HT-29 (cell line): ENCODE measurements at places on chromosomes 1 and 21. TPM values are rescaled to one million over a fixed set of nuclear protein-coding genes. Genes with fewer than 3 reads are reported as not detected.

DNA sequence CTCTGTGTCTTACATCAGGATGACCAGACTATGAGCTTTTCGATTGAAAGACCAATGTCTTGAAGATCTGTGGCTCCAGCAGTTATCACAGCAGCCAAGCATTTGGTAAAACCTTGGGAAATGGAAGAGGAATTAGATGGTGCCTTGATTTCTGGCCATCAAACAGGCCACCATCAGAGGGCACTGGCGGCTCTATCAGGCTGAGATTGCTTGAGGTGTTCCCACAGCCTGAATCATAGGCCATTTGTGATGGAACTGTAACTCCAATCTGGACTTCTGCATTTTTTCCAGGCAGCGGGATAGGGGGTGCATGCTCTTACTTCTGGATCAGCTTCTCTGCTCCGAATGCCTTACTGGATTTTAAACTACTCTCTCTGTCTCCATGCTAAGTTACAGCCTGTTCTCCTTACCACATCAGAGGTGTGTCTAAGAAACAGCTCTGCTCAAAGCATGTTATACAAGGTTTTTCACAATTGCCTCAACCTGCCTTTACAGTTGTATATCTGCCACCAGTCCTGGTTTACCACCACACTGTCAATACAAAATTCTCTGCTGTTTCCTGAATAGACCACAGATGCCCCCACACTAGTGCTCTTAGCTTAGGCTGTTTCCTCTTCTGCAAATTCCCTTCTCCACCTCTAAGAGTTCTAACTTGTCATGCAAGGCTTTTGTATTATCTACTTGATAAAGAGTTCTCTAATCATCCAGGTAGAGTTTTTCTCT, 180.9 kb downstream of the PTGER3 start:
- DNase-seq, result peak; percentile 12

Gene NR1I3
- not detected in 2 replicates for total RNA-seq

DNA sequence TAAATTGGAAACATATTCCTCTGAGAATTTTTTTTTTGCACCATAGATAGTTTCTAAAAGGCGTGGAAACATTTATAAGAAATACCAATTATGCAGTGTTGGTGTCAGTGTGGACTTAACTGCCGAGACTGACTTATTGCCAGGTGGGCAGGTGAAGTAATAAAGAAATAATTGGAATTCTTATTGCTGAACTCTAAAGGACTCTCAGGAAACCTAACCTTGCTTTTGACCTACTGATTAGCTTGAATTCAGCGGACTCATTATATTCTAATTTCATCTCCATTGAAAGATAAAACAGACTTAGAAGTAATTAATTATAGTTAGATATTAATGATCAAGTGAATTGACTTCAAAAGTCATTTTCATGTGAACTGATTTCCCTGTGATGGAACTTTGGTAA, 26.3 kb downstream of the KCNK1 start:
- no peak for DNase-seq

DNA sequence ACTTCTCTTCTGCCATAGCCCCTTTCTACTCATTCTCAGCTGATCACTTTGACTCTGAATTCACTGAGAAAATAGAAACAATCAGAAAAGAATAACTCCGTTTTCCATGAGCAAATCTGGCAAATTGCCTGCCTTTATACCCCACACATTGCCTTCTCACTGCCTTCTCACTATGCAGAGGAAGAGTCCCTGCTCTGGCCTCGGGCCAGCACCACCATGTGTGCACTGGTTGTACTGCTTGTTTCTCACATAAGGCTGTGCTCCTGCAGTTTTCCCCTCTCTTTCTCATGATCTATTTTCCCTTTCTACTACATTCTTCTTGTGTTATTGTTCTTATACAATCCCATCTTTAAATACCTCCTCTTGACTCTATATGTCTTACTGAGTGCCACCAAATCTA, 2.3 kb upstream of the HMGCS2 start:
- no peak for DNase-seq

Gene SH2D5
- total RNA-seq, result 0.55 and 3.6 TPM in 2 replicates

Gene RHD
- total RNA-seq, result 0.66 TPM in 1 of 2 replicates, not detected in the other
